ENCODE measurements at places on chromosomes 3 and 15. TPM values are rescaled to one million over a fixed set of nuclear protein-coding genes. Genes with fewer than 3 reads are reported as not detected.
A peak's percentile ranks its signal among the peaks of the same experiment; 100 is the strongest.

The GOLGA6L4 gene
- total RNA-seq: 2.0 TPM

DNA sequence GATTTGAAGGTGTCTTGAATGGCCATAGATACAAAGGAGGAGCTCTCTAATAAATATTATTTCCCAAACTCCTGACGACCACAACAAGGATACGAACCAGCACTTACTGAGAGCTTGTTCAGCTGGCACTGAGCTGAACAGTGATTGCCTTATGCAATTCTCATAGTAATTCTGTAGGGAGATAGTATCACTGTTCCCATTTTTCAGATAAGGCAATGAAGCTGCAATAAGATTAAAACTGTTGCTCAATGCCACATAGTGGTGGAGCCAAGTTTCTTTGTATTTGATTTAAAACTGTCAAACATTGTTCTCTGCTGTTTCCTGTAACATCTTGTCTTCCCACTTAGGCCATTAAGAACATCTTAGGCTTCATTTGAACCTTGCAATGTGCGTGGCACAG lies 163.9 kb downstream of the RPLP1 start:
- H3K27me3 ChIP-seq: peaks cover 67% of the 10 kb centered on the region
- no peaks in the 10 kb centered on the region for H3K36me3 ChIP-seq
- H3K4me3 ChIP-seq: no peak overlapping the region
- H3K27ac ChIP-seq: no peak overlapping the region
- DNase-seq: no peak

DNA sequence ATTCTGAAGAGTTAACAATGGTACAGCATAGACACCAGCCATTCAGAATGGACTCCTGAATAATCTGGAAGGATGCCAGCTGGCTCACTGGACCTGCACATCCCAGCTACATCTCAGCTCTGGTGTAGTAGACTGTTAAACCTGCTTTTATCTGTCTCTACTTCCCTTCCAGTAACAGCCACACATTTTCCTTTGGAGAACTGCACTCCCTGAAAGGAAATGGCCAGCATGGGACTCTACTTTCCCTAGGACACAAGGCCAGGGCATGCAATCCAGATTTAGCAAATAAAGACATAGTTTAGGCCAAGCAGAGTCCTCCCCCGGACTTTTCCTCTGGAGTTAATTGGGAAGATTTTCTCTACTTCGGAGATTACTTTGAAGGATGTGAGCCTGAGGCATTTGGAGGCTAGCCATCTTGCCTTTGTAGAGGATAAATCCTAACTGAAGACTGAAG lies 82.7 kb upstream of the TCF12 start:
- no peak overlapping the region for H3K4me3 ChIP-seq
- no peak overlapping the region for H3K27ac ChIP-seq
- H3K4me1 ChIP-seq: peaks cover 9% of the 10 kb centered on the region
- H3K27me3 ChIP-seq: no peaks in the 10 kb centered on the region
- no peaks in the 10 kb centered on the region for H3K36me3 ChIP-seq
- no peak for DNase-seq

DNA sequence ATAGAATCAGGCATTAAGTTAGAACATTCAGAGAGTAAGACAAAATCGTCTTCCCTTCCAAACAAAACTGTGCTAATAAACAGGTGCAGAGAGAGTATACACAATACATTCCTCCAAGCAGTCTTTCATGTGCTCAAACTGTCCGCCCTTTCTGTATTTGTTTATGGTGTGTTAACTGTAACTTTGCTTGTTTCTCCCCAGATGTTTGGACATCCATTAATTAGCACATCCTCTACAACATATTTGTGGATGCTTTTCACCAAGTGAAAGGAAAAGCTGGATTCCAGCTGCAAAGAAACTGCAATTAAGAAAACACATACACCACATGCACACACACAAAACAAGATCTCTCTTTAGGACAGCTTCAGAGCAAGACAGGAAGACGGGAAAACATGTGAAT lies 912.6 kb downstream of the NTRK3 start:
- DNase-seq: no peak
- H3K36me3 ChIP-seq: no peaks in the 10 kb centered on the region
- no peaks in the 10 kb centered on the region for H3K27me3 ChIP-seq
- H3K27ac ChIP-seq: no peak overlapping the region
- H3K4me1 ChIP-seq: no peaks in the 10 kb centered on the region
- no peak overlapping the region for H3K4me3 ChIP-seq

GRCh38 chr15:96992817-96993216 lies 662.3 kb downstream of the NR2F2 start:
- H3K27me3 ChIP-seq: no peaks in the 10 kb centered on the region
- H3K4me3 ChIP-seq: no peak overlapping the region
- no peak for DNase-seq
- no peaks in the 10 kb centered on the region for H3K4me1 ChIP-seq
- H3K36me3 ChIP-seq: no peaks in the 10 kb centered on the region
- H3K27ac ChIP-seq: no peak overlapping the region

The TASOR gene
- total RNA-seq: 56.4 TPM

DNA sequence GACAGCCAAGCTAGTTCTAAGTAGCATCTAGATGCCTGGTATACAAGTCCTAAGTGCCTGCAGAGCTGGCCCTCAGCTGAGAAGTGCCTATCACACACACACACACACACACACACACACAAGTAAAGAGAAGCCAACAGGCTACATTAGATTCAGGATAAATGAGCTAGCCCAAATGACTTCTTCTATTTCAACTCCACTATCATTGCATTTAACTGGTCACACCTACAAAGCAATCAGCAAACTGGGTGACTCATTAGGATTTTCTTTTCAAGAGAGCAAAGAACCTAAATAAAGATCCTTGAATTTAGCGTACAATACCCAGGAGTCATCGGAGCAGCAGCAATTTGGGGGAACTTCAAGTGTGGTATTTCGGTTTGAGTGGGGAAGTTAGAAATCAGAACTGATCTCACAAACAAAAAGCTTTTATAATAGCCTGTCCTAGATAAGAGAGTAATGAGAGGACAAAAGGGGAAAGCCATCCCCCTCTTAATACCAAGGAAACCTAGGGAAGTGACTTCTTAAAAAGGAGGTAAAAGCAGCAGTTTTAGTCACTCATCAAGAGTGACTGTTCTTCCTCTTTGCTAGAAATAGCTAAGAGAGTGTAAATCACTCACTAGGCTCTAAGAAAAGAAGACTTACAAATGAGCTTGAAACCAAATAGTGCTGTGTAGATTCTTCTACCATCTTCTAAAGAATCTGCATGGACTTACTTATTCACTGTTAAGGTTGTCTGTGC lies 112.7 kb downstream of the TNIK start:
- no peak for DNase-seq
- H3K4me1 ChIP-seq: peaks cover 45% of the 10 kb centered on the region
- no peaks in the 10 kb centered on the region for H3K36me3 ChIP-seq

- H3K27me3 ChIP-seq: no peaks in the 10 kb centered on the region
- H3K27ac ChIP-seq: no peak overlapping the region
- H3K4me1 ChIP-seq: peaks cover 20% of the 10 kb centered on the region
Observed at GRCh38 chr3:152623286-152623911, 211.5 kb upstream of the P2RY1 start.

- peaks cover 32% of the 10 kb centered on the region for H3K36me3 ChIP-seq
- no peak for DNase-seq
- H3K27ac ChIP-seq: no peak overlapping the region
- H3K4me3 ChIP-seq: no peak overlapping the region
Observed at GRCh38 chr3:46922871-46923558, 45.5 kb downstream of the PTH1R start.

DNA sequence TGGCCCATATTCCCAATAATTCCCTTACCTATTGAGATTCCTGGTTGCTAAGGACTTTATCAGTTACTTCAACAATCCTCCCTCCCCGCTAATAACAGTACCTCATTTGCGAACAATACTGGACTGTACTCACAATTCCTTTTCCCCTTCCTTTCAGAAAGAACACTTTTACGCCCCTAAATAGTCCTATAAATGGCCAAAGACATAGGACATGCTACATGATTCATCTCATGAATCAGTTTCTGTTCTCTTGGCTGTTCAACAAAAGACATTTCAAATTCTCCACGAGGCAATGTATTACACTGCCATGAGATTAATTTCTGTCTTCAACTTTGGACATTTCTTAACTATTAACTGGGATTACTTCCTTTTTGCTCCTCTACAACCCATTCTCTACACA lies 264.4 kb downstream of the TIGIT start:
- peak overlapping the region; percentile 63 for H3K27ac ChIP-seq
- no peak for DNase-seq
- no peaks in the 10 kb centered on the region for H3K27me3 ChIP-seq
- no peak overlapping the region for H3K4me3 ChIP-seq

GRCh38 chr15:77800305-77800704 lies 167.6 kb upstream of the LINGO1 start:
- DNase-seq: no peak
- no peaks in the 10 kb centered on the region for H3K4me1 ChIP-seq
- no peak overlapping the region for H3K4me3 ChIP-seq
- peaks cover 88% of the 10 kb centered on the region for H3K27me3 ChIP-seq
- no peaks in the 10 kb centered on the region for H3K36me3 ChIP-seq
- no peak overlapping the region for H3K27ac ChIP-seq

The GOLGA6B gene
- 0.61 TPM for total RNA-seq

DNA sequence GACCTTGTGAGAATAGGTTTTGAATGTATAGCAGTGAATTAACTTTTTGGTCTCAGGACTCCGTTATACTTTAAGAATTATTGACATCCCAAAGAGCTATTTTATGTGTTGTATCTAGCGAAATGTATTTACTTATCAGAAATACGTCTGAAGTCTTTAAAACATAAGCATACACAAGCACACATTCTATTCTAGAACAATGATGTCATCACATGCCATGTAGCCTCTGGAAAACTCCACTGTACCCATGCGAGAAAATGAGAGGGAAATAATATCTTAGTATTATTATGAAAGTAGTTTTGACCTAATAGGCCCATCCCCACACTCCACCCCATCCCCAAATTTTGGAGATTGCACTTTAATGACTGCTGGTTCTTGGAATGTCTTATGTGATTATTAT lies 1.5 kb downstream of the POLR2M start:
- H3K4me1 ChIP-seq: peaks cover 36% of the 10 kb centered on the region
- H3K4me3 ChIP-seq: peak overlapping the region; percentile 78
- no peak for DNase-seq
- no peak overlapping the region for H3K27ac ChIP-seq
- peaks cover 53% of the 10 kb centered on the region for H3K36me3 ChIP-seq
- H3K27me3 ChIP-seq: no peaks in the 10 kb centered on the region

DNA sequence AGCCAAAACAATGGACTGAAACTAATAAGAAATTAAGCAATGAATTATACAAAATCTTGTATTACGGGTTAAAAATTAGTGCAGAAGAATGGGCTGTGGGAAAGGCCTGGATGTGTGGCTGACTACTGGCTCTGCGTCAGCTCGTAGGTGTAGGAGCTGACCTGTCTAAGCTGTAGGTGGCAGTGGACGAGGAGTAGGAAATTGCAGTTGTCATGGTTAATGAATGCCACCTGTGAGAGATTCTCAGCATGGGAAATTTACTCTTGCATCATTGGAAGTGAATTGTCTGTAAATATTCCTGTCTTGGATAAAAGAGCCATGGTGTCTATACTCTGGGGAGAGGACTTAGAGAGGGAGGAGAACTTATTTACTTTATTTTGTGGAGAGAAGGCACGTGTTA lies 23.4 kb downstream of the CHRNA7 start:
- no peak for DNase-seq
- no peaks in the 10 kb centered on the region for H3K36me3 ChIP-seq
- H3K4me3 ChIP-seq: no peak overlapping the region
- no peak overlapping the region for H3K27ac ChIP-seq

The B3GALNT1 gene
- total RNA-seq: 25.1 TPM

- H3K4me3 ChIP-seq: no peak overlapping the region
- DNase-seq: no peak
- H3K4me1 ChIP-seq: peaks cover 6% of the 10 kb centered on the region
- H3K27me3 ChIP-seq: no peaks in the 10 kb centered on the region
- no peaks in the 10 kb centered on the region for H3K36me3 ChIP-seq
- no peak overlapping the region for H3K27ac ChIP-seq
Observed at GRCh38 chr3:90005281-90005847, 897.9 kb downstream of the EPHA3 start.

The GOLGA8N gene
- 0.45 TPM for total RNA-seq

DNA sequence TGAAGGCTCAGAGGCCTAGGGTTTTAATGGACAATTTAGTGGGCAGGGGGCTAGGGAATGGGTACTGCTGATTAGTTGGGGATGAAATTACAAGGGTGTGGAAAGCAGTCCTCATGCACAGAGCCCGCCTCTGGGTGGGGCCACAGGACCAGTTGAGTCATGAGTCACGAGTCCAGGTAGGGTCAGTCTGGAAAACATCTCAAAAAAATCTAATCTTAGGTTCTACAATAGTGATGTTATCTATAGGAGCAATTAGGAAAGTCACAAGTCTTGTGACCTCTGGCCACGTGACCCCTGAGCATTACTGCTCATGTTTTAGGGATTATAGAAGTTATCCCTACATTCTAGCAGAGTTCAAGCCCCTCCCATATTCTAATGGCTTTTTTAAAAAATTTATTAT lies 18.6 kb upstream of the IREB2 start:
- peaks cover 10% of the 10 kb centered on the region for H3K4me1 ChIP-seq
- H3K27me3 ChIP-seq: peaks cover 25% of the 10 kb centered on the region
- no peak overlapping the region for H3K27ac ChIP-seq
- H3K36me3 ChIP-seq: no peaks in the 10 kb centered on the region
- peak; percentile 25 for DNase-seq

The SUCNR1 gene
- 0.07 TPM for total RNA-seq

The FETUB gene
- not detected for total RNA-seq
